ENCODE measurements at places on chromosomes 4 and X.

GRCh38 chr4:98474408-98474844, 184.0 kb downstream of the TSPAN5 start:
- DNase-seq = peak; percentile 41

- DNase-seq = peak; percentile 67
Observed at GRCh38 chr4:159487284-159487747, 384.4 kb downstream of the RAPGEF2 start.

DNA sequence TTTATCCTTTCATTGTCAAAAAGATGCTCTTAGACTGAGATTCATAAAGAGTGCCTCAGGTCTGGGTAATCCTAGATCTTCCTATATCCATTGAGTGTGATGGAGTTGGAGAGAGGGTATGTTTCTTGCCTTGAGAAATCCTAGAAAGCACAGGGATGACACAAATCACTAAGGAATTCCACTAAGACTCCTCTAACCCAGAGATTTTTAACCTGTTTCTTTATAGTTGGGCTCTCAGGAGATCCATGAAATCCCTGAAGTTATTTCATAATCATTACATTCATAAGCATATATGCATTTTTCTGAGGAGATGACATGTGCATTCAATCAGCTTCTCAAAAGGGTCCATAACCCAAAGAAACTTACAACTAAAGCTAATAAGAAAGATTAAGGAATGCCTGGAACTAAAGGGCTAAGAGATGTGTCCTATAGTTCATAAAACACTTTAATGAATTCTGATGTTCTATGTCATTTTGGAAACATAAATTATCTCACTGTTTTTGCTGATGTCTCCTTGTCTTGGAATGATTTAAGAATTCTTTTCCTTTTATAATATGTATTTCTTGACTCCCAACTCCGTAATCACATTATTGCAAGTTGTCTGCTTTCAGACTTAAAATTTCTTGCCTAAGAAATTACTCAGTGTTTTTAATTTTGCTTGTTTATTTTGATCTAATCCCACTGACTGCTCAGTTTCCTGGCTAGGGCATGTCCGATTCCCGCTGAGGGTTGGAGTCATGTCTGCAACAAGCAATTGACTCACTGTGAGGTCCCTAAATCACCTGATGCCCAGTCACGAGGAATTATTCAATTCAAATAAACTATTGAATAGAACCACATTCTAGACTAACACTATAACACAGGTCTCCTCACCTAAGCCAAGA, 2.8 kb upstream of the AMTN start:
- DNase-seq = no peak

- DNase-seq = peak; percentile 48
Observed at GRCh38 chrX:43949669-43950068, 23.5 kb downstream of the NDP start.

DNA sequence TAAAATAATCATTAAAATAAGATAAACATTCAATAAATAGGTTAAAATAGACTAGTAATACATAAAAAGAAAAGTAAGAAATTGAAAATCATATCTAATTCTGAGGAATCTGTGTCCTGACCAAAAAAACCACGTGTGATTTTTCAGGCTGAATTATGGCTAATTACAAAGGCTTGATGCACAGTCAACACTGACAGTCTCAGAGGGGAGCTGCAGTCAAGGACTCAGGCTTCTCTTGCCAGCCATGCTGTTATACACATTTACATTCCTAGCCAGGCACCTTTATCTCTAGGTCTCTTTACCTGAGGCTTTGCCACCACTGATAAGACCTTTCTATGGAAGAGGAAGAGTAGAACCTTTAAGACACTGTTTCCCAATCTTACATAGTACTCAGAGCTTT, 1737.7 kb upstream of the PCDH10 start:
- DNase-seq = no peak

All from suppressor macrophage (primary cell).